HepG2 (cell line): ENCODE measurements at places on chromosomes 3 and 15. TPM values are rescaled to one million over a fixed set of nuclear protein-coding genes. Genes with fewer than 3 reads are reported as not detected.

The ARPIN gene
- polyA plus RNA-seq: 2.8 and 2.9 TPM in 2 replicates

GRCh38 chr15:84764989-84765388 is 16.6 kb downstream of the ZNF592 start:
- no peaks in the 10 kb centered on the region for H3K27me3 ChIP-seq
- peaks cover 35% of the 10 kb centered on the region for H3K4me1 ChIP-seq
- H3K4me3 ChIP-seq: no peak overlapping the region
- DNase-seq: no peak
- peaks cover 13% of the 10 kb centered on the region for H3K36me3 ChIP-seq

DNA sequence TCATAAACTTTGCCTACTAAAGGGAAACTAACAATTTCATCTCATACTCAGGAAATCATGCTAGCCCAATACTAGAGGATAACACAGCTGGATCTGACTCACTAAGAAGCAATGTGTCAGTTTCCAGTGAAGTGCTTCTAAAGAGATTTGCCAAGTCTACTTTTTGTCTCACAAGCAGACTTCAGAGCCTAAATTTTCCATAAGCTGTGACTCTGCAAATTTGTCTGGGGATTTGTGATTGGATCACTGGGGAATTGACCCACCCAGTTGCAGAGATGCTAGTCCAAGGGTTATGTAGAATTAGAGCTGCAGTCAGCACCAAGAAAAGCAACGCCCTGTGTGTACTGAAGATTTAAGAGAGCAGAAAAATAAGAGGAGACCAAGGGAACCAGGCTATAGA is 647.1 kb downstream of the NTRK3 start:
- H3K4me3 ChIP-seq: no peak overlapping the region
- no peaks in the 10 kb centered on the region for H3K27me3 ChIP-seq
- no peaks in the 10 kb centered on the region for H3K36me3 ChIP-seq
- no peak overlapping the region for H3K27ac ChIP-seq

The SKIL gene
- polyA plus RNA-seq: 5.2 and 5.3 TPM in 2 replicates

DNA sequence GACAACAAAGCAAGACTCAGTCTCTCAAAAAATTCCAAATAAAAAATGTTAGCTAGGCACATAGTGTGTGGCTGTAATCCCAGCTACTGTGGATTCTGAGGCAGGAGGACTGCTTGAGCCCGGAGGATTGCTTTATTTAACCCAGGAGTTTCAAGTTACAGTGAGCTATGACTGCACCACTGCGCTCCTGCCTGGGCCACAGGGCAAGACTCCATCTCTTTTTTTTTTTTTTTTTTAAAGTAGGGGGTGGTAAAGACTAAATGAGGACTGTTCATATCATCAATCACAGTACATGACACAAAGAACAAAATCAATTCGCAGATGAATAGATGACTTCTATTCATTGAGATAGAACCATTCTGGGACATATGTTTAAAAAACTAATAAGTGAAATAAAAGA is 48.1 kb downstream of the ACAP2 start:
- H3K36me3 ChIP-seq: no peaks in the 10 kb centered on the region
- no peak for DNase-seq
- H3K27me3 ChIP-seq: no peaks in the 10 kb centered on the region
- no peak overlapping the region for H3K27ac ChIP-seq
- peaks cover 19% of the 10 kb centered on the region for H3K4me1 ChIP-seq
- no peak overlapping the region for H3K4me3 ChIP-seq

The TMEM158 gene
- polyA plus RNA-seq: not detected in 2 replicates

DNA sequence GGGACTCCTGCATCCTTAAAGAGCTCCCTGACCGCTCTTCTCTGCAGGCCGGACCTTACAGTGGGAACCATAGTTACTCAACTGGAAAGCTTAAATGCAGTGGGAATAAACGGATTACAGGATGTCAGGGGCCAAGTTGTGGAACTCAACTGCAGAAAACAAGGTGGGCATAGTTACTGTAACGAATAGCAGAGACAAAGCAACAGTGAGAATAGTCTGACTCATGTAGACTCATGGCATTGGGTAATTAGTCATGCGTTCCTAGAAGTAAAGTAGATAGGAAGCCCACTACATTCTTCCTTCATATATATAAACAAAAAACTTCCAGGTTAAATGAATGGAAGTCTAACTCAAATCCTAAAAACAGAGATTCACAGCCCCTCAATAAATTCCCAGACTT is 95.5 kb upstream of the CHRNA7 start:
- no peak overlapping the region for H3K27ac ChIP-seq
- no peaks in the 10 kb centered on the region for H3K36me3 ChIP-seq
- DNase-seq: no peak
- H3K4me3 ChIP-seq: no peak overlapping the region
- no peaks in the 10 kb centered on the region for H3K4me1 ChIP-seq

The GOLGA6L4 gene
- polyA plus RNA-seq: 1.6 and 2.0 TPM in 2 replicates

GRCh38 chr15:58386081-58386480 is 45.7 kb upstream of the LIPC start:
- H3K27me3 ChIP-seq: no peaks in the 10 kb centered on the region; the same call in 2 of the 3 replicates
- H3K27ac ChIP-seq: no peak overlapping the region
- H3K4me3 ChIP-seq: no peak overlapping the region
- no peaks in the 10 kb centered on the region for H3K36me3 ChIP-seq

DNA sequence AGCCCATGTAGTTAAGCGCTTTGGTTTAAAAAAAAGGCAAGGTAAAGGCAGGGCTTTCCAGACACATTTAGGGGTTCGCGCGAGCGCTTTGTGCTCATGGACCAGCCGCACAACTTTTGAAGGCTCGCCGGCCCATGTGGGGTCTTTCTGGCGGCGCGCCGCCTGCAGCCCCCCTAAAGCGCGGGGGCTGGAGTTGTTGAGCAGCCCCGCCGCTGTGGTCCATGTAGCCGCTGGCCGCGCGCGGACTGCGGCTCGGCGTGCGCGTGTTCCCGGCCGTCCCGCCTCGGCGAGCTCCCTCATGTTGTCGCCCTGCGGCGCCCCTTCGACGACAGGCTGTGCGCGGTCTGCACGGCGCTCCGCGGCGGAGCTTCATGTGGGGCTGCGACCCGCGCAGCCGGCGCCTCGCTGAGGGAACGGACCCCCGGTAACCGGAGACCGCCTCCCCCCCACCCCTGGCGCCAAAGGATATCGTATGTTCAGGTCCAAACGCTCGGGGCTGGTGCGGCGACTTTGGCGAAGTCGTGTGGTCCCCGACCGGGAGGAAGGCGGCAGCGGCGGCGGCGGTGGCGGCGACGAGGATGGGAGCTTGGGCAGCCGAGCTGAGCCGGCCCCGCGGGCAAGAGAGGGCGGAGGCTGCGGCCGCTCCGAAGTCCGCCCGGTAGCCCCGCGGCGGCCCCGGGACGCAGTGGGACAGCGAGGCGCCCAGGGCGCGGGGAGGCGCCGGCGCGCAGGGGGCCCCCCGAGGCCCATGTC is 927 bp downstream of the SMAD6 start:
- no peak for DNase-seq
- no peaks in the 10 kb centered on the region for H3K36me3 ChIP-seq
- peak overlapping the region; percentile 91 for H3K27ac ChIP-seq

GRCh38 chr15:96309143-96309660 is 21.3 kb upstream of the NR2F2 start:
- no peak for DNase-seq
- 0 out of 2 replicates have a peak, but pooled peaks cover 5% of the 10 kb centered on the region for H3K4me1 ChIP-seq
- H3K27me3 ChIP-seq: no peaks in the 10 kb centered on the region

GRCh38 chr3:151305060-151305774 is 11.4 kb downstream of the GPR87 start:
- no peak overlapping the region for H3K27ac ChIP-seq
- DNase-seq: peak; percentile 87
- H3K4me3 ChIP-seq: no peak overlapping the region
- H3K4me1 ChIP-seq: peaks cover 10% of the 10 kb centered on the region
- no peaks in the 10 kb centered on the region for H3K27me3 ChIP-seq

GRCh38 chr15:63772520-63772919 is 61.2 kb downstream of the HERC1 start:
- DNase-seq: no peak
- peaks cover 6% of the 10 kb centered on the region for H3K36me3 ChIP-seq
- no peak overlapping the region for H3K27ac ChIP-seq
- no peaks in the 10 kb centered on the region for H3K27me3 ChIP-seq
- no peak overlapping the region for H3K4me3 ChIP-seq

- H3K4me1 ChIP-seq: peaks cover 42% of the 10 kb centered on the region
- peak; percentile 67 for DNase-seq
- peak overlapping the region; percentile 28 for H3K27ac ChIP-seq
- H3K4me3 ChIP-seq: no peak overlapping the region
- no peaks in the 10 kb centered on the region for H3K27me3 ChIP-seq
Observed at GRCh38 chr3:150721285-150722130, 17.8 kb upstream of the ERICH6 start.

- H3K27me3 ChIP-seq: no peaks in the 10 kb centered on the region
- no peak overlapping the region for H3K27ac ChIP-seq
- no peak for DNase-seq
- H3K4me3 ChIP-seq: no peak overlapping the region
- H3K4me1 ChIP-seq: no peaks in the 10 kb centered on the region
Observed at GRCh38 chr3:120357807-120358206, 8.7 kb upstream of the LRRC58 start.

DNA sequence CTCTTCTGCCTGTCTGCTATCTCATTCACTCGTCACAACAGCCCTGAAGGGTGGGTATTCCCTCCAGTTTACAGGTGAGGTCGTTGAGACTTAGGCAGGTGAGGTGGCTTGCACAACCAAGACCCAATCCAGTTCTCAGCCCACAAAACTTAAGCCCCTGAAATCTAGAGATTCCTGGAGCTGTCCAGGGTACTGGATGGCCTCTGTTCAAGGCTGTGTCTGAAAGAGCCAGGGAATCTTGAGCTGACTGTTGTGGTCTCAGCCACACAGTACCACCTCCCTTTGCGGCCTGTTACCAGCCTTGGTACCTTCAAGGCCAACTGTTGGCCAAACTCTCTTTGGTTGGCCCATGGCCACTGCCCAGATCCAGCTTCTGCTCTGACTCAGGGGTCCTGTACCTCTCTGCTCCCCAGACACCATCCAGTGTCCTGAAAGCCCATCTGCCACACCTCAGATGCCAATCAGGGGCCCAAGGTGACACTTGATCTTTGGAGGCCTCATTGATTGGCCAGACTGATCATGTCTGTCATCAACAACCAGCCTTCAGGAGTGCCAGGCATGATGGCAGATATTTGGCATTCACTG is 10.9 kb upstream of the FAM107A start:
- no peaks in the 10 kb centered on the region for H3K36me3 ChIP-seq
- no peak overlapping the region for H3K27ac ChIP-seq
- no peak overlapping the region for H3K4me3 ChIP-seq
- peaks cover 14% of the 10 kb centered on the region for H3K4me1 ChIP-seq
- DNase-seq: no peak

DNA sequence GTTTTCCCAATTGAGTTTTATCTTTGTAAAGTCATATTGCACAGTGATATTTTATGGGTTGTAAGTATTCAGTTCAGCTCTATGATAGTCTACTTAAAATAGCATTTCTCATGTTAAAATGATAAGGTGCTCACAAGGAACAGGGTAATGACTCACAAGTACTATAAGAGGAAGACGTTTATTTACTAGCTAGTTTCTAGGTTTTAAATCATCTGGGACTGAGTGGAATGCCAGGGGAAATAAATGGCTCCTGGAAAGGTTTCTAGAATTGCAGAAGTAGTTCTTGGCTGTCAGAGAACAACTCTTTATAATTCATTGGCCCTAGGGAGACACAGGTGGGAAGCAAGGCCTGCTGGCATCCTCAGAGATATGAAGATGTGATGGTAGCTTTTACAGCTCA is 112.8 kb downstream of the CHDH start:
- no peaks in the 10 kb centered on the region for H3K27me3 ChIP-seq
- no peak overlapping the region for H3K4me3 ChIP-seq
- DNase-seq: no peak
- no peak overlapping the region for H3K27ac ChIP-seq
